Upper lobe of left lung (tissue), 6 donors: ENCODE measurements at places on chromosomes 6 and 20. TPM values are rescaled to one million over a fixed set of nuclear protein-coding genes. Genes with fewer than 3 reads are reported as not detected.

DNA sequence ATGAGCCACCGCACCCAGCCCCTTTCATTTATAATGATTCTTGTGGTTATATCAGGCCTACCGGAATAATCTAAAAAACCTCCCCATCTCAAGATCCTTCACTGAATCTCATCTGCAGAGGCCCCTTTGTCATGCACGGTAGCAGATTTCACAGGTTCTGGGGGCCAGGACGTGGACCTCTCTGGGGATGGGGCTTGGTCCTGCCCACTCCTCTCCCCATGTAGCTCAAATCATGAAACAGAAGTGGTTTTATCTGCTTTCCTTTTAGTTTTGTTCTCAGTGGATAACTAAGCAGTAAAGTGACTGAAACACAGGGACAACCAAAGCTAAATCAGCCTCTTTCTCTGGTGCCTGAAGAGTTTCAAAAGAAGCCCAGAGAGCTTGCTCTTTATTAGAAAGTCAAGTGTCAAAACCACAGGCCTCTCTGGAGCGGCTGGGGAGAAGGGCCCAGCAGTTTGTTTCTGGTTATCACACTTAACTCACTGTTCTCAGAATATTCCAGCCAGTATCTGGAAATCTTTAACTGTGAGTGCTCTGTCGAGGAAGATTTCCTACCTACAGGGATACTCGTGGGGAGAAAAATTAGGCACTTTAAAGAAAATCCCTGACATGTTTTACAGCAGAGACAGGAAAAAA is 60.6 kb upstream of the FAM184A start:
- H3K4me3 ChIP-seq: no peak overlapping the region
- peak; percentile 46 for DNase-seq
- peaks cover 22% of the 10 kb centered on the region for H3K4me1 ChIP-seq
- H3K36me3 ChIP-seq: no peaks in the 10 kb centered on the region

GRCh38 chr6:35190306-35190705 is 23.4 kb upstream of the SCUBE3 start:
- H3K27me3 ChIP-seq: no peaks in the 10 kb centered on the region
- H3K36me3 ChIP-seq: no peaks in the 10 kb centered on the region
- no peak overlapping the region for H3K27ac ChIP-seq

GRCh38 chr20:17679941-17680835 is 1.9 kb downstream of the RRBP1 start:
- no peaks in the 10 kb centered on the region for H3K27me3 ChIP-seq
- DNase-seq: peak; percentile 87
- peak overlapping the region; percentile 95 for H3K27ac ChIP-seq
- H3K36me3 ChIP-seq: peaks cover 32% of the 10 kb centered on the region
- peaks cover 38% of the 10 kb centered on the region for H3K4me1 ChIP-seq

The PDCD2 gene
- total RNA-seq: 29.3 TPM

The ENPP1 gene
- total RNA-seq: 1.8 TPM

The LIME1 gene
- total RNA-seq: 14.0 TPM
